ENCODE measurements at places on chromosomes 2 and 18.
A peak's percentile ranks its signal among the peaks of the same experiment; 100 is the strongest.

DNA sequence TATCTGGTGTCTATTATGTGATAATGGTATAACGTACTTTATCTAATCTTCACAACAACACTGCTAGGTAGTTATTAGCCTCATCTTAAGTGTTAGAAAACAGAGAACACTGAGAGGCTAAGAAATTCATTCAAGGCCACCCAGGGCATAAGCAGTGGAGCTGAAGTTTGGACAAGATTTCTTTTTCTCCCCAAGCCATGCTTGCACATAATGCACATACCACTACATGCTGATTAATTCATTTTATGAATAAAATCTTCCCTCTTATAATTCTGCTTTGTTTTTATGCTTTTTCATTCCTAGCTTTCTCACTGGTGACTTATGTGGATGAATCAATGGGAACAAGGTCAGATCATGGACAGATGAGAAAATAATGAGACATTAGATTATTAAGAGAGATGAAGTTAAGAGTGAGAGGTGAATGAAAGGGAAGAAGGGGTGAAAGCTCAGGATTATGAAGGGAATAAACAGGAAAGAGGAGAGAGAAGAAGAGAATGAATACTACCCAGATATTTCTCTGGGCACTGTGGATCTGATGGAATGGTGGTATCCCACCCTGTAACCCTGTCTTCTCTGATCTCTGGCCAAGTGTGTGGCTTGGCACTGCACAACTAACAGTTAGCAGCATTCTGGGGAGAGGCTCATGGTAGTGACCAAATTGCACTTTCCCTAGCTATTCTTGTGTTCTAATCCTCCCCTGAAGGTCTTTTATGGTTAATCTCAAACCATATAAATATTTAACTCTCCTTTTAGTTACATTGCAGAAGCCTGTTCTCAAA is 17.7 kb upstream of the GALNT3 start:
- no peak overlapping the region for H3K27ac ChIP-seq
- H3K4me1 ChIP-seq: peaks cover 2% of the 10 kb centered on the region
- no peak for DNase-seq
- H3K27me3 ChIP-seq: peaks cover 5% of the 10 kb centered on the region
- H3K36me3 ChIP-seq: no peaks in the 10 kb centered on the region

GRCh38 chr18:50410894-50411293 is 36.0 kb downstream of the SKA1 start:
- H3K27ac ChIP-seq: no peak overlapping the region
- H3K27me3 ChIP-seq: no peaks in the 10 kb centered on the region
- H3K4me3 ChIP-seq: no peak overlapping the region
- DNase-seq: no peak
- H3K36me3 ChIP-seq: no peaks in the 10 kb centered on the region

DNA sequence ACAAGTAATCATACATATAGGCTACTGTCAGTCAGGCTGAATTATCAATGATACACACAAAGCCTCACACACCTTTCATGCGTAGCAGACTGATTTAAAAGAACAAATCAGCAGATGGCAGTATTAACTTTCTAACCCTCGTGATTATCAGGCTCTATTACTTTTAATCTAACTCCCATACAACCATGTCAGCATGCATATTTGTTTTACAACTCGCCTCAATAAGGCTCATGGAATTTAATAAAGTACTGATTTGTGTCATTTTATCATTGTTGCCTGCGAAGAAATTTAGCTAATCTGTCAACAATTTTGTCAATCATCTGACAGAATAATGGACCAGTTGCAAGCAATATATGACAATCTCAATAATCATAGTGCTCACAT is 82.8 kb downstream of the SLC25A12 start:
- H3K27ac ChIP-seq: no peak overlapping the region
- DNase-seq: no peak
- peaks cover 3% of the 10 kb centered on the region for H3K36me3 ChIP-seq
- no peaks in the 10 kb centered on the region for H3K27me3 ChIP-seq

- no peak for DNase-seq
- H3K4me1 ChIP-seq: no peaks in the 10 kb centered on the region
- no peak overlapping the region for H3K27ac ChIP-seq
Observed at GRCh38 chr2:113050921-113051895, 1.5 kb downstream of the IL36B start.

DNA sequence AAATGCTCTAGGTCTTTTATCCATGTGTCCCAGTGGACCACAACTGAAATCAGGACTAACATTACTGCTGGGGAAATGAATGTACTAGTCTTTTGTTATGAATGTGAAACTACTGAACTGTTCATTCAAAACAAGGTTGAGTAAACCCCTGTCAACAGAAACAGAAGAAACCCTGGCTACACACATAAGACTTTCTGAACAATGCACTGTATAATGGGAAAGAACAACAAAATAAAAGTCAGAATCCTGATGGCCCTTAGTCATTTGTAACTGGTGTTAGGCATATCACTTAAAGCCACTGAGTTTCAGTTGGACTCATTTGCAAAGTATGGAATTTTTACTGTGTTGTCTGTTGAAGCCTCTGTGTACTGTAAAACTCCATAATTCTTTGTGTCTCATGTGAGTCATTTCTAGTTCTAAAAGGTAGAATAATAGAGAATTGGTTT is 77.0 kb upstream of the UBXN4 start:
- no peak for DNase-seq
- H3K4me3 ChIP-seq: no peak overlapping the region
- no peaks in the 10 kb centered on the region for H3K27me3 ChIP-seq
- H3K4me1 ChIP-seq: peaks cover 9% of the 10 kb centered on the region
- peak overlapping the region; percentile 49 for H3K27ac ChIP-seq
- peaks cover 10% of the 10 kb centered on the region for H3K36me3 ChIP-seq

DNA sequence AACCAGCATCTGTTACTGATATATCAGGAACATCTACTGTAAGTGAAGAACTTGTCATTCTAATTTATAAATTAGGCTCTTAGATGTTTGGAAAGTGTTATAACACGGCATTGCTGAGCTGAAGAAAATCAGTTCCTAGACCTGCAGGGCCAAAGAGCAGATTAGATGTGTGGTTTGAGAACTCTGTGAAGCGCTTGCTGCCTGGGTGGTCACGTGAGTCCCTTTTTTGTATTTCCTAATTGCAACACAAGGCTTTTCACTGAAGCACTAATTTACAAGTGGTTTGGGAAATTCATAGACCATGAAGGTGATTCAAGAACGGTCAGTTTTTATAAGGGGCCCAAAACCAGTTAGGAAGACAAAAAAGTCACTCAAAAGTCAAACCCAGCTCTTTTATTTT is 106.9 kb upstream of the SP3 start:
- DNase-seq: no peak
- no peak overlapping the region for H3K27ac ChIP-seq
- peaks cover 18% of the 10 kb centered on the region for H3K4me1 ChIP-seq
- H3K36me3 ChIP-seq: no peaks in the 10 kb centered on the region
- no peaks in the 10 kb centered on the region for H3K27me3 ChIP-seq
- no peak overlapping the region for H3K4me3 ChIP-seq

- no peaks in the 10 kb centered on the region for H3K4me1 ChIP-seq
- no peak for DNase-seq
- no peak overlapping the region for H3K4me3 ChIP-seq
- no peaks in the 10 kb centered on the region for H3K27me3 ChIP-seq
- no peaks in the 10 kb centered on the region for H3K36me3 ChIP-seq
- H3K27ac ChIP-seq: no peak overlapping the region
Observed at GRCh38 chr2:41735006-41735405, 312.8 kb upstream of the PKDCC start.

DNA sequence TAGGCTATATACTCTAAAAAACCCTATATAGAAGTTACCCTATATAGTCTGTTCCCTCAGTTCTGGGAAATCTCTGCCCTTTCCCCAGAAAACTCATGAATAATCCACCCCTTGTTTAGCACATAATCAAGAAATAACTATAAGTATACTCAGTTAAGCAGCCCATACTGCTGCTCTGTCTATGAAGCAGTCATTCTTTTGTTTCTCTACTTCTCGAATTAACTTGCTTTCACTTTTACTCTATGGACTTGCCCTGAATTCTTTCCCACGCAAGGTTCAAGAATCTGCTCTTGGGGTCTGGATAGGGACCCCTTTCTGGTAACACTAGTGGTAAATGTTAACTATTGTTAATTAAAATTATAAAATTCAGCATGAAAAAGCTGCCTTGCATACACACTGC is 17.4 kb upstream of the AP1S3 start:
- H3K4me3 ChIP-seq: no peak overlapping the region
- no peaks in the 10 kb centered on the region for H3K27me3 ChIP-seq
- peaks cover 8% of the 10 kb centered on the region for H3K4me1 ChIP-seq
- no peak for DNase-seq

DNA sequence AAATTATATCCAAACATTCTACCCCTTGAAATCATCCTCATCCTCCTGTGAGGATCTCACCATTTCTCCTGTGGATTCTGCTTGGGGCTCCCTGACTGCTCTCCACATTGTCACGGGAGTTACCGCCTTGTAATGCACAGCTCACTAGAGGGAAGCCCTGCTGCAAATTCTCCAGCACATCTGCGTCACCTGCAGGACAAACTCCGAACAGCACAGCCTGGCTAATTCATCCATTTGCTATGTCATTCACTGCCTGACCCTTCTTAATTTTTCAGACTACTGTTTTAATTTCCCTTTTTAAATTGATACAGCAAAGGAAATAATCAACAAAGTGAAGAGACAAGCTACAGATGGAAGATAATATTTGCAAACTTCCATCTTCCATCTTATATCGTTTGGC is 627.4 kb downstream of the FBXO15 start:
- H3K27ac ChIP-seq: no peak overlapping the region
- DNase-seq: no peak
- no peaks in the 10 kb centered on the region for H3K4me1 ChIP-seq
- no peaks in the 10 kb centered on the region for H3K36me3 ChIP-seq
- peaks cover 15% of the 10 kb centered on the region for H3K27me3 ChIP-seq

- no peaks in the 10 kb centered on the region for H3K4me1 ChIP-seq
- peaks cover 17% of the 10 kb centered on the region for H3K27me3 ChIP-seq
- no peak overlapping the region for H3K4me3 ChIP-seq
- no peak overlapping the region for H3K27ac ChIP-seq
- no peak for DNase-seq
Observed at GRCh38 chr18:35775887-35776286, 194.3 kb downstream of the GALNT1 start.

DNA sequence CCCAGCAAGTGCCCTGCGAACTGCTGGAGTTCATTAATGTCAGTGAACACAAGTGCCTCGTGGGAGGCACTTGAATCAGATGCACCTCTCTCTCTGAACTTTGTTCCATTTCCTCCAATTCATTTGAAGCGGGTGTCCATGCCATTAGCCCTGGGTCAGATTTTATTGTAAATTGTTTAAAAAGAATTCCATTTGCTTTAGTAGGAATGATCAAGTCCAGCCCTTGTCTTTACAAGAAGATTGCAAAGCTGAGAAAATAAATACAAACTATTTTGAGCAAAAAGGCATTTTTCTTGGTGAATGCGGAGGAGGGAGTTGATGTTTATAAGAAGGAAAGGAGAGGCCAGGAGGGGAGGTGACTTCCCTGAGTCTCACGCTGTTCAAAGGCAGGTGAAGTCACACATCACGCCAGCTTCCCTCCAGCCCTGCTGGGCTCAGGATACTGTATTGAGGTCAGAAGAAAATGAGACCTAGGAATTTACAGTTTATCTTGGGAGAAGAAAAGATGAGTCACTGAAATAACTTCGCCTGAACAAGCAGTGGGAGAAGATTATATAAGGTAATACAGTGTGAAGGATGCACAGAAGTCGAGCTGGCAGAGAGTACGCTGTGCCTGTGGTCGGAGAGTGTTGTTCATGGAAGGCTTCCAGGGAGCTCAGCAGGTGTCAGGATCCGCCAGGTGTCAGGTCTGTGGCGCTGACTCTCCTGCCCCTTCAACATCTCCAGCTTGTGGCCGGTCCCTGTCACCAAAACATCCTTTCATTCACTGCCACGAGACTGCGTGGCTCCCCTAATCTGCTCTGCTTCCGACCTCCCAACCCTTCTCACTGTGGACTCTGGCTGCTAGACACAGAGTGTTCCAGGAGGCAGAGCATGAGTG is 36.5 kb downstream of the EFR3B start:
- peaks cover 5% of the 10 kb centered on the region for H3K36me3 ChIP-seq
- no peak overlapping the region for H3K4me3 ChIP-seq
- peak overlapping the region; percentile 71 for H3K27ac ChIP-seq
- H3K4me1 ChIP-seq: peaks cover 21% of the 10 kb centered on the region
- H3K27me3 ChIP-seq: no peaks in the 10 kb centered on the region

GRCh38 chr18:669077-669476 is 11.6 kb downstream of the TYMS start:
- DNase-seq: no peak
- H3K36me3 ChIP-seq: peaks cover 44% of the 10 kb centered on the region
- no peaks in the 10 kb centered on the region for H3K27me3 ChIP-seq
- no peaks in the 10 kb centered on the region for H3K4me1 ChIP-seq
- H3K27ac ChIP-seq: no peak overlapping the region

DNA sequence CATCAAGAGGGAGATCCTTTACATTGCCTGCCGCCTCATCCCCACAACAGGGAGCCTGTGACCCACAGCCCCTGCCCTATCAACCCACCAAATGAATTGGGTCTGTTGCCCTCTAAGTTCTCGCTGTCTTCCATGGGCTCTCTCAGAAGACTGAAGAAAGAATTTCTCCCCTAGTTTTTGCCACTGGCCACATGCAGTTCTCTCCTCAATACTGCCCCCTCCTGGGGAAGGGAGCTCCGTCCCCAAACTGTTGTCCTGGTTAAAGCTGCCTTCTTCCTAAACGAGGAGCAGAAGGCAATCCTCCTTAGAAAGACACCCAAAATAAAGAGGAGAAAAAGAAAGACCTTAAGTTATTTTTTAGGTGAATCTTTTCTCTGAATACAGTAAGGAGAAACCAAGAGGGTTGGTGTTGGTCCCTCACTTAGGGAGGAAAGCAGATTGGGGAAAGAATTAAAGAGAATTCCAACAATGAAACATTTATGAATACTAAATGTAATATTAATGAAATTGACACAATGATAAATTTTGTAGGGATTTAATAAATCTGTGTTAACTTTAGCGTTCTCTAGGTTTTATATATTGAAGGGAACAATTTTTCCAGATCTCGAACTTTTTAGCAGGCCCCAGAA is 31.1 kb upstream of the SATB2 start:
- peaks cover 6% of the 10 kb centered on the region for H3K4me1 ChIP-seq
- H3K27me3 ChIP-seq: peaks cover 22% of the 10 kb centered on the region
- DNase-seq: no peak
- no peaks in the 10 kb centered on the region for H3K36me3 ChIP-seq
- H3K27ac ChIP-seq: no peak overlapping the region

GRCh38 chr18:76578571-76579300 is 83.7 kb upstream of the ZNF516 start:
- H3K4me3 ChIP-seq: no peak overlapping the region
- H3K4me1 ChIP-seq: peaks cover 6% of the 10 kb centered on the region
- no peaks in the 10 kb centered on the region for H3K36me3 ChIP-seq
- H3K27me3 ChIP-seq: peaks cover 5% of the 10 kb centered on the region
- H3K27ac ChIP-seq: no peak overlapping the region

- H3K27ac ChIP-seq: no peak overlapping the region
- peaks cover 13% of the 10 kb centered on the region for H3K36me3 ChIP-seq
- H3K4me1 ChIP-seq: peaks cover 4% of the 10 kb centered on the region
- H3K4me3 ChIP-seq: no peak overlapping the region
Observed at GRCh38 chr2:66596256-66596655, 161.3 kb downstream of the MEIS1 start.

- no peak overlapping the region for H3K4me3 ChIP-seq
- H3K27me3 ChIP-seq: no peaks in the 10 kb centered on the region
- no peaks in the 10 kb centered on the region for H3K4me1 ChIP-seq
- no peaks in the 10 kb centered on the region for H3K36me3 ChIP-seq
- no peak overlapping the region for H3K27ac ChIP-seq
- DNase-seq: no peak
Observed at GRCh38 chr18:52150050-52150449, 189.9 kb upstream of the DCC start.

GRCh38 chr2:197209742-197210408 is 100.7 kb downstream of the ANKRD44 start:
- no peaks in the 10 kb centered on the region for H3K27me3 ChIP-seq
- H3K4me3 ChIP-seq: no peak overlapping the region
- no peak for DNase-seq
- peaks cover 21% of the 10 kb centered on the region for H3K4me1 ChIP-seq

Data from mesothelial cell of epicardium (in vitro differentiated cells).